Karpas-422 (cell line): ENCODE measurements at places on chromosomes 7 and 10.

DNA sequence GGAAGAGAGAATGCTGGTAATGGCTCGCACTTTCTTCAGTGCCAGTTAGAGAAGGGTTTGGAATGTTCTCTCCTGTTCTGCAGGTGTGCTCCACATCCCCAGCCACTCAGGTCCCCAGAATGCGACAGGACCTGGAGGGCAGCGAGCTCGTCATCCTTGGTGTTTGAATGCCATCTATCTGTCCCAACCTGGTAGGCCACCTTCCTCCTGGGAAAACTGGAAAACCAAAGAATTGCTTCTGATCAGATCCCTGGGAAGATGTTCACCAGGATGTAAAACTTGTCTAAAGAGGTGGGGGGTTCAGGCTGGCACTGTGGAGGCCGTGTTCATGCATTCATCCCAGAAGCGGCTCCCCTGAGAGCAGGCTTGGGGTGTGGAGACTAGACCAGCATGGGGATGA lies 379.5 kb downstream of the GLRX3 start:
- no peak for DNase-seq

DNA sequence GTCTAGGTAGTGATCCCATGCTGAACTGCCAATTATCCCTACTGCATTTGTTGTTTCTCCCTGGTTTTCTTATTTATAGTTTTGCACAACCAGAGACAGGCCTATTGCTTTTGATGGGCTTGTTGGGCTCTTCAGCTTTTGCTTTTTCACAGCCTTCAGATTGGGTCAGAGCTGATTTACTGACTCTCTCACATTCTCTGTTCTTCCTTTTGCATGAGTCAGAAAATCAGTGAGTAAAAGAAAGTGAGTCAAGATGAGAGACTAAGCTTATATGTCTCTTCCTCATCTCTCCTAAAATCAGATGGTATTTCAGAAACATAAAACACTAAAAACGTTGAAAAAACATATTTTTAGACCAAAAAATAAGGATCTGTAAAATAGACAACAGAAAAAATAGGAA lies 1135.4 kb downstream of the XPNPEP1 start:
- DNase-seq, result no peak

- DNase-seq, result no peak
Observed at GRCh38 chr10:33493497-33493896, 159.0 kb upstream of the NRP1 start.

- DNase-seq, result peak; percentile 27
Observed at GRCh38 chr7:33248671-33249070, 119.3 kb downstream of the BBS9 start.

GRCh38 chr7:129146237-129146979 lies 1.9 kb downstream of the TSPAN33 start:
- peak; percentile 43 for DNase-seq

DNA sequence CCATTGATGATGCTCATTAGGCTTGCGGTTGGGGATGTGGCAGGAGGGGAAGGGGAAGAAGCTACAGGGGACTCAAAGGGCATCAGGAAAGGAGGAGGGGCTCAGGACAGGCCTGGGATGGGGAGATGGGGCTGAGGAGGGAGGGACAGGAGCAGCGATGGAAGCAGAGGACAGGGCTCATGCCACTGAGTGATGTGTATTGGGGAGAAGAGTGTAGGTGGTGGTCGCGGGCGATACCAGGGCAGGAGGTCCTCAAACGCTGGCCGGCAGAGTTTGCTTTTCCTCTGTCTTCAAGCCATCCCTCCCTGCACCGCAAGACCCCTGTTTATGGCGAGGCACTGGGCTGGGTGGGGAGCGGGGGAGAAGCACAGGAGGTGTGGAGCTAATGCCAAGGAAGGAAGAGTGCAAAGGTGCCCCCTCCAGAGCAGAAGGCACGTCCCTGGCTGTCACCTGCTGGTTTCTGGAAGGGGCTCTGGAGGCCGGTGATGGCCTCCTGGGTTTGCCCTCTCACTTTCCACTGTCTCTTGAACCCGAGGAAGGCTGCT lies 134.7 kb downstream of the SVIL start:
- no peak for DNase-seq

- DNase-seq, result no peak
Observed at GRCh38 chr7:158956805-158957509, 100.6 kb downstream of the DYNC2I1 start.

GRCh38 chr10:91838199-91838598 lies 40.0 kb downstream of the TNKS2 start:
- no peak for DNase-seq

GRCh38 chr10:72173619-72174296 lies 42.1 kb upstream of the ANAPC16 start:
- DNase-seq, result peak; percentile 65

DNA sequence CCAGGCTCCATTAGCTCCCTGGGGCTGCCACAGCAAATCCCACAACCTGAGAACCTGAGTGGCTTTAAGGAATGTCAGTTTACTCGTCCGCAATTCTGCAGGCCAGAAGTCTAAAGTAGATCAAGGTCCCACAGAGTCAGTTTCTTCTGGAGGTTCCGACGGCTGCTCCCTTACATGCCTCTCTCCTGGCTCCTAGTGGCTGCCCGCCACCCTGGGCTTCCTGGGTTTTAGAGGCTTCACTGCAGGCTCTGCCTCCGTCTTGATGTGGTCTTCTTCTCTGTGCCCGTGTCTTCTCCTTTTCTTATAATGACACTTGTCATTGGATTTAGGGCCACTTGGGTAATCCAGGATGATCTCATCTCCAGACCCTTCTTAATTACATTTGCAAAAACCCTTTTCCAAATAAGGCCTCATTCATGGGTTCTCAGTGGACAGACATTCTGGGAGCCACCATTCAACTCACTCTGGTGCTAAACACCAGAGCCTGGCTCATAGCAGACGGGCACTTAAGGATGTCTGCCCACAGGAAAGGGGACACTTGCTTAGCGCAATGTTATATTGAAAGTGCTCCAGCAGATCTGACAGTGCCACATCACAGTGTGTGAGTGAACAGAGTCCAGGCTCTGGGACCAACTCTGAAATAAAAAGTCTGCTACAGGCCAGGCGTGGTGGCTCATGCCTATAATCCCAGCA lies 77.6 kb downstream of the VWC2 start:
- no peak for DNase-seq

DNA sequence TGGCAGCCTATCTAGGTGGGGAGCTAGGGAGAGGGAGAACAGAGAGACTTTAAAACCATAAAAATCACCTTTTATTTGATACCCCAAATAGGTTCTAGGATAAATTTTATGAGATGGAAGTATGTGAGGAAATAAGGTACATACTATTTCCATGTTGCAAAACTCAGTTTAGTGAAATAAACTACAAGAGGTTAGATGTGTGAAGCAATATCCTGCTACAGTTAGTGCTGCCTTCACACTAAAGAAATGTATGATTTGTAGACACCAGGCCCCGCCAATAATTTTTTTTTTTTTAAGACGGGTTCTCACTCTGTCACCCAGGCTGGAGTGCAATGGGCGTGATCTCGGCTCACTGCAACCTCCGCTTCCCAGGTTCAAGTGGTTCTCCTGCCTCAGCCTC lies 34.4 kb upstream of the RSBN1L start:
- DNase-seq, result no peak

- DNase-seq, result no peak
Observed at GRCh38 chr10:27534161-27534700, 30.1 kb downstream of the RAB18 start.
